K562 (cell line): ENCODE measurements at places on chromosomes 16 and 17.

GRCh38 chr17:39965017-39965699 is 2.4 kb downstream of the GSDMA start:
- DNase-seq, result no peak

DNA sequence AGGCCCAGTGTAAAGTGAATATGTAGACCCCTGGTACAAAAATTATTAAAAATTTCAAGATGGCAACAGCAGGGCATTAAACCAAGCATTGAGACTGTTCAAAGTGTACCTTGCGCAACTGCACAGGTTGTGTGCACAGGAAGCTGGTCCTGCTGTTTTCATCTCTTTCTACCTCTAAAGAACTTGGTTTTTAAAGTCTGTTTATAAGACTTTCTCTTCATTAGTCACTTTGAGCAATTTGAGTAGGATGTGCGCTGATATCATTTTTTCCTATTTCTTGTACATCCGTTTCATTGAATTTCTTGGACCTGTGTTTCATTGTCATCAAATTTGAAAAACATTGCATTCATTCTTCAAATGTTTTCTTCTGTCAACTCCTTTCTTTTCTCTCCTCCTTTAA is 16.8 kb upstream of the PMP22 start:
- no peak for DNase-seq

GRCh38 chr17:38747463-38748148 is 530 bp downstream of the PCGF2 start:
- DNase-seq, result peak; percentile 61

GRCh38 chr17:53655591-53655990 is 167.1 kb upstream of the KIF2B start:
- DNase-seq, result no peak

- no peak for DNase-seq
Observed at GRCh38 chr16:12142157-12142556, 165.6 kb downstream of the SNX29 start.

DNA sequence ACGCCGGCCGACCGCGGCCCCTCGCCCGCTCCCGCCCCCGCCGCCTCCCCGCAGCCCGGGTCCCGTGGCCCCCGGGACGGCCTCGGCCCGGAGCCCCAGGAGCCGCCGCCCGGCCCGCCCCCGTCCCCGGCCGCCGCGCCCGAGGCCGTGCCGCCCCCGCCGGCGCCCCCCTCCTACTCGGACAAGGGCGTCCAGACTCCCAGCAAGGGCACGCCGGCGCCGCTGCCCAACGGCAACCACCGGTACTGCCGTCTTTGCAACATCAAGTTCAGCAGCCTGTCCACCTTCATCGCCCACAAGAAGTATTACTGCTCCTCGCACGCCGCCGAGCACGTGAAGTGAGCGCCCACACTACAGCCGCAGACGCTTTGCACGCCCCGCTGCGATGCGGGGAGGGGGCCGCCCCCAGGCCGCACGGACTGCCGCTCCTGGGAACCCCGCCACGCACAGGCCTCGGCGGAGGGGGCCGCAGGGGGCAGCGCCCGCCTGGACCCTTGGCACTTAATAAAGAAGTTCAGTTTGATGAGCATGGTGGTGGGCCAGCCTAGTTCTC is 35.5 kb upstream of the ZC3H18 start:
- no peak for DNase-seq

GRCh38 chr17:55290492-55291113 is 25.8 kb downstream of the HLF start:
- no peak for DNase-seq

GRCh38 chr16:86707581-86707980 is 129.2 kb downstream of the FOXL1 start:
- no peak for DNase-seq

GRCh38 chr17:48262982-48263730 is 155.6 kb downstream of the SNX11 start:
- peak; percentile 25 for DNase-seq

- DNase-seq, result no peak
Observed at GRCh38 chr16:10806698-10807097, 11.9 kb downstream of the TVP23A start.

- peak; percentile 11 for DNase-seq
Observed at GRCh38 chr17:80999536-81000333, 8.1 kb downstream of the CHMP6 start.

- peak; percentile 33 for DNase-seq
Observed at GRCh38 chr16:68005786-68006286, 6.6 kb upstream of the DPEP2 start.

DNA sequence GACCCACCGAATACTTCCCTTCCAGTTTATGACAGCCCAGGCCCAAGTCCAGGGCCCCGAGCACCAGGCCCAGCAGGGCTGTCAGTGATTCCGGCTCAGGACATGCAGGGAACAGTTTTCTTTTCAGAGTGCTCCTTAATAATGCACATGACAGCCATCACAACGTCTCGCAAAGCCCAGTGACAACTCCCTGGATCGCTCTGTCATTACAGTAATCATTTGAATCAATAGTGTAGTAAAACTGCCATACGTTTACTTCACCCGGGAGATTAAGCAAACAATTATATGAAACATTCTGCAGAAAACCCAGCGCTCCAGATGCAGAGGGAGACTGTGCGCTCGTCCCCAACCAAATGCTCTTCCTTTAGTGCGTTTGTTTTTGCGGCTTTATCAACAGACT is 162.6 kb upstream of the CDH13 start:
- DNase-seq, result no peak

DNA sequence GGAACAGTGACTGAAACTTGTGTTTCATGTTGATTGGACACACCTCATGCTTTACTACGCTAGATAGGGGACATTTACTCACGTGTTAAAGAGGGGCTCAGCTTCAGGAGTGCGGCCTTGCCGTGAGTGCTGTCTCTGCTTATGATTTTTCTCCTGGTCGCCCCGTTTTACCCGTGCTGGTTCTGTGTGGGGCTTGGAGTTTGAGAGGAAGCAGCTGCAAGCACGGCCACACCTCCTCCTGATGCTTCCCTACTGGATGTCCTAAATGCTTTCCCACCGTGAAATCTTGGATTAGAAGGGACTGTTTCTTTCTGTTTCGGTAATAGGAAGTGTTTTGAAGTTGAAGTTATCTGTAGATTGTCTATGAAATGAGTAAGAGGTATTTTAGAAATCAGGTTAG is 54.0 kb upstream of the ZNF750 start:
- DNase-seq, result no peak

DNA sequence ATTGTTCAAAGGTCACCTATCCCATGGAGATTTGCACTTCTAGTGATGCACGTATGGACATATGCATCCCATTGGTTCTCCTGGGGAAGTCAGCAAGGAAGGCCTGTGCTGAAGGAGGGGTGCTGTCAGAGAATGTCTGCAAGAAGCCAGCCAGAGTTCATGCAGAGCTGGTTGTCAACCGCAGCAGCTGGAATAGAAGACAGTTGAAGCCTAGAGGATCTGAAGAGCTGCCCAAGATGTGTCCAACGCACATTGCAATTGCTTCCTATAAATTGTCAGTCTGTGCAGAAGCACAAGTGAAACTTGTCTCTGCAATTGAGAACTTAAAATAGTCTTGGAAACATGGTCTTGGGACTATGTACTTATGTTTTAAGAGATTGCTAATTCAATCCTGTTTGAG is 82.1 kb upstream of the CNTNAP4 start:
- no peak for DNase-seq

DNA sequence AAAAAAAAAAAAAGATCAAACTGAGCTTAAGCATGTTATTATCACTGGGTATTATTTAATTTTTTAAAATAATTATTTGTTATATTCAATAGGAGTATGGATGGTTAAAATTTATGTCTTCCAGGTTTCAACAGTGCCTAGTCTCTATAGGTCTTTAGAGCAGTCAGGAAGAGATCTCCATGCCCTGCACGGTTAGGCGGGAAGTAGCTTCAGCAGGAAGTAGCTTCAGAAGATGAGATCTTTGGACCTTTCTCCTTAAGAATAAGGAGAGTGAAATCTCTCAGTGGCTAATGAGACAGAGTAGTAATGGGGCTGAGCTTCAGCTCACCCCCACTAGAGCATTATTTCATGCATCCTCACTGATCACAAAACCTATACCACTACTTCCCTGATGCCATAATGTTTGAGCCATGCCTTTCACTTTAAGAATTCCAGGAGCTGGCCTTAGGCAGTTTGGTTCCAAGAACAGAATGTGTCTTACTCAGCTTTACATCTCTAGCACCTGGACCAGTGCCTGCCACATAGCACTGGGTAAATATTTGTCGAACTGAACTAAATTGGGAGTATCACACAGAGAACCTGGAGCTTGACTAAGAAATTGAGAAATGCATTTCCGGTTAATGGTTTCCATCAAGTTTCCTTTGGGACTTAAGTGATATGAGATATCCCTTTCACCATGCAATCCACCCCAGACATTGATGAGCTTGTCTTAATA is 43.5 kb downstream of the SCPEP1 start:
- no peak for DNase-seq

- DNase-seq, result no peak
Observed at GRCh38 chr17:44121997-44122815, 1.2 kb downstream of the HDAC5 start.

DNA sequence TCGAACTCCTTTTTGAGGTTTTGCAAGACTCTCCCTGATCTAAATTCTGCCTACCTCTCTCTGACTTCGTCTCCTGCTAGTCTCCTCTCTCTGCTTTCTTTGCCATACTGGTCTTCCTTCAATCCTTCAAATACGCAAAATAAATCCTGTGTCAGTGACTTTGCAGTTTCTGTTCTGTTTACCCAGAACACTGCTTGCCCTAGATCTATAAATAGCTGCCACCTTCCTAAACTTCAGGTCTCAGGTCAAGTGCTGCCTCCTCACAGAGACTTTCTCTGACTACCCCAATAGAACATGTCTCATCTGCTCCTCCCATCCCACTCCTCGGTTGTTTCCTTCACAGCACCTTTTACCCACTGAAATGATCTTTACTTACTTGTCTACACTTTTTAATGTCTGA is 78.9 kb downstream of the TRIM37 start:
- peak; percentile 16 for DNase-seq

GRCh38 chr17:61000911-61001310 is 323.3 kb downstream of the BCAS3 start:
- DNase-seq, result peak; percentile 1

DNA sequence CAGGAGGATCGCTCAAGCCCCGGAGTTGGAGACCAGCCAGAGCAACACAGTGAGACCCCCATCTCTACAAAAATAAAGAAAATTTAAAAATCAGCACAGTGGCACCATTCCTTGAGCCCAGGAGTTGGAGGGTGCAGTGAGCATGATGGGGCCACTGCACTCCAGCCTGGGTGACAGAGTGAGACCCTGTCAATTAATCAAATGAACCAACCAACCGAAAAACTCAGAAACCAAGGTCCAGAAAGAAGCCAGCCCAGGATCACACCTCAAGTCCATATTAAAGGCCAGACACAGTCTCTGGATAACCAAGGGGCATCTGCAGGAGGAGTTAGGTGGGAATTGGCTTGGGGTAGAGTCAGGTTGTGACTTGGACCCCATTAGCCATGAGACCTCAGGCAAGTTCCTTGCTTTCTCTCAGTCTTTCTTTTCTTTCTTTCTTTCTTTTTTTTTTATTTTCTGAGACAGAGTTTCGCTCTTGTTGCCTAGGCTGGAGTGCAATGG is 2.4 kb downstream of the HSD17B1 start:
- DNase-seq, result no peak

DNA sequence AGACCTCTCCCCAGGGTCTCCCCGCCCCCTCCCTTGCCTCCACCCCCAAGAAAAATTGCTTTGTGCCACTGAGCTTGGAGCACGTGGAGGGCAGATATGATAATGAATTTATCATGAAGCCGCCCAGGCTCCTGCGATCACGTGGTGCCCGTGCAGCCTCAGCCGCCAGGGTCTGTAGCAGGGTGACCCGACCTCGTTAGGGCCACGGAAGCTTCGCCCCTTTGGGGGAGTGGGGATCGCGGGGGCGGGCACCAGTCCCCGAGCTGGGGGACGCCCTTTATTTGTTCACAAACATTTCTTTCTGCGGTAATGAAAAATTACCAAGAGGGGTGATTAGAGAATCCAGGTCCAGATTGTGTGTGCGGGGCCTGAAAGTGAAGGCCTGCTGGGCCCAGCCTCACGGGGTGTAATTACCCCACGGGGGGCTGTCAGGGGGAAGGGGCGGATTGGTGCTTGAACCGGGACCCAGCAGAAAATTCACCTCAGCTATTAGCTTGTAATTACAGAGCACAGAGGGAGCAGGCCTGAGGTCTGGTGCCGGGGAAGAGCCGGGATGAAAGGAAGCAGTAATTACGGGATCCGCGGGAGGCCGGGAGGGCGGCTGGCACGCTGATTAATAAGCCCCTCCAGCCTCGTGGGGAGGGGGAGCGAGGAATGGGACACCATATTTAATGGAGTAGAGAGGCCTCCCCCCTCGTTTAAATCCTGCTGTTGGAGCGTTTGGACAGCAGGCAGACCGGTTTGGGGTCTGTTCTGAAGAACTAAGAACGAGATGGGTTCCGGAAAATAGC is 13.3 kb downstream of the GSE1 start:
- no peak for DNase-seq

DNA sequence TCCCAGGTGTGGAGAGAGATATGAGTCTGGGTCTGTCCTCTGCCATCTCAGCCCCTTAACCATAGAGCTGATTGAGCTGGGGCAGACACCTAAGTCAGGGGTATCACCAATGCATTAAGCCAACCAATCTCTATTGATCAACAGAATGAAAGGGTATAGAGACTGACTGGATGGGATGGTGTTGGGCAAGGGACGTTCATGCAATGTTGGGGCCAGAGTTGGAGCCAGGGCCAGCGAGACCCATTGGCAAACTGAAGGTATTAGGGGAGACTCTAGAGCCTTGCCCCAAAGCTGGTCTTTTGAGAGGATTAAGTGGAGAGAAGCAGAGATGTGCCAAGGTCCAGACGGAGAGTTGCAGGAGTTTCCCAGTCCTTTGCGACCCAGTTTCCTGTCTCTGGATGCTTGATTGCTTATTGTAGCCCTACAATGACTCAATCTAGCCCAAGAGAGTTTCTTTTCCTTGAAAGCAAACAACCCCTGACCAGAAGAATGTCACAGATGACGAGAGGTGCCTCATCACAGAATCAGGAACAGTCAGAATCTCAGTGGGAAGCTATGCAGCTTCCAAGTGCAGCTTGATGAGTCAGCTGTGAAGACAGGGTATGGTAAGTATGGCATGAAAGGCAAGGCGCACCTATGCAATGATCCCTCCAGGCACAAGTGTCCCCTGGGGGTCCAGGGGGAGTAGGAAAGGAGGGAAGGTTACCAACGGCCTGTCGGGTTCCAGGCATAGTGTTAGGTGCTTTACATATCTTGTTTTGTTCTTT is 137.2 kb downstream of the UTP18 start:
- no peak for DNase-seq

- DNase-seq, result peak; percentile 48
Observed at GRCh38 chr17:48960834-48961515, 7.4 kb downstream of the GIP start.

- DNase-seq, result peak; percentile 26
Observed at GRCh38 chr17:67021196-67021595, 23.2 kb upstream of the CACNG1 start.

DNA sequence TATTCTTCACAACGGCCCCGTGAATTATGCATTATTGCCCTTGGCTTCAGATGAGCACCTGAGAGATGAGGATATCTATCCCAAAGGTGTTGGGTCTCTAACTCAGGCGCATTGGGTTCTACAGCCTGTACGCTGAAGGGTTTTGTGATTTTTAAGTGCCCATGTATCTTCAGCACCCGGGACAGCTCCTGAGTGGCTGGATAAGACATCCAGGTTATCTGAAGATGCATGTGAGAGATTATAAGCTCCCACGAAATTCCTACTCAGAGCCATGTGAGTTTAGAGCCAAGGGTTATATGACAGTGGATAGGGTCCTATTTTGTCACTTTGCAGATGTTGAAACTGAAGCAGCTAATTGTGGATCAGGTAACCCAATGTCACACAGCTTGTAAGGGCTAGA is 612.3 kb upstream of the EEF2KMT start:
- no peak for DNase-seq
